ENCODE measurements at places on chromosomes 3 and 15. TPM values are rescaled to one million over a fixed set of nuclear protein-coding genes. Genes with fewer than 3 reads are reported as not detected.

Gene MNS1
- total RNA-seq = not detected

Gene ADCY5
- total RNA-seq = not detected

Gene GOLGA8O
- 2.3 TPM for total RNA-seq

Gene PAQR9
- total RNA-seq = not detected

Gene GATA2
- total RNA-seq = 4.0 TPM

Gene NDN
- total RNA-seq = not detected

Gene CIDEC
- total RNA-seq = not detected

Gene ANKRD63
- 0.42 TPM for total RNA-seq

GRCh38 chr3:155228676-155229075 lies 64.8 kb downstream of the STRIT1 start:
- no peak overlapping the region for H3K27ac ChIP-seq
- no peak for DNase-seq
- H3K4me1 ChIP-seq = no peaks in the 10 kb centered on the region

DNA sequence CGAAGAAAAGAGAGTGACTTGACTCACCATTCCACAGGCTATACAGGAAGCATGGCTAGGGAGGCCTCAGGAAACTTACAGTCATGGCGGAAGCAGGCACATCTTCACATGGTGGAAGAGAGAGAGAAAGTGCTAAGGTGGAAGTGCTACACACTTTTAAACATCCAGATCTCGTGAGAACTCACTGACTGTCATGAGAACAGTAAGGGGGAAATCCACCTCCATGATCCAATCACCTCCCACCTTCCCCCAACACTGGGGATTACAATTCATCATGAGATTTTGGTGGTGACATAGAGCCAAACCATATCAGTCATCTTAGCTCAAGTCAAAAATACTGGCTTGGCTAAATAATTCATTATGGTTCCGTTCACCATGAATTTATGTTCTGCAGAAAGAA lies 45.3 kb upstream of the NEDD4 start:
- peaks cover 10% of the 10 kb centered on the region for H3K36me3 ChIP-seq
- peaks cover 11% of the 10 kb centered on the region for H3K27me3 ChIP-seq
- peak overlapping the region; percentile 8 for H3K27ac ChIP-seq
- peaks cover 29% of the 10 kb centered on the region for H3K4me1 ChIP-seq
- DNase-seq = no peak

DNA sequence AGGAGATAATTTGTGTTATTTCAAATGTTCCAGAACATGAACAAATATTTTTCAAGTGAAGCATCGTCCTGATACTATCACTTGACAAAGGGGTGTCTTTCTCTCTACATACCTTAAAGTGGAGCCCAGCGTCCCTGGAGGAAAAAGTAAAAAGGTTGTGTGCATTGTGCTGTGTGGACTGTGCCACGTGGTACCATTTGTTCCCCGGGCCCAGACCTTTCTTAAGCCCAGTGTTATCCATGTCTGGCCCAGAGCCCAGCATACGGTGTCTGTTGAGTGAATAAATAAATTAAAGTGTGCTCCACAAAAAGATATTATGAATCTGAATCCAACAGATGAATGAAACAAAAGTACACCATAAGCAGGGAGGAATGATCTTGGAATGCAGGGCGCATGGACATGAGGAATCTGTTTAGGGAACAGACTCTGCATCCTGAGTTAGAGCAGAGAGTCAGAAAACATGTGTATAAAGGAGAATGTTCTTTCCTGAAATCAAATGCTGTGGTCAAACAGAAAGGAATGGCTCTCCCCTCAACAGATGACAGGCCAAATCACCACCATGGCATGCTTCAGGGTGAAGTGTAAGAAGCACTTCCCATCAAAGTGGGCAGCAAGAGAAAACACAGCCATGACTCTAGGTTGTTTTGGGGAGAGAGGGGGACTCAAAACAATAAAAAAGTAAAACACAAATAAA lies 8.1 kb upstream of the PRSS50 start:
- H3K27ac ChIP-seq = no peak overlapping the region
- DNase-seq = no peak
- H3K36me3 ChIP-seq = no peaks in the 10 kb centered on the region
- peaks cover 38% of the 10 kb centered on the region for H3K27me3 ChIP-seq
- no peak overlapping the region for H3K4me3 ChIP-seq

DNA sequence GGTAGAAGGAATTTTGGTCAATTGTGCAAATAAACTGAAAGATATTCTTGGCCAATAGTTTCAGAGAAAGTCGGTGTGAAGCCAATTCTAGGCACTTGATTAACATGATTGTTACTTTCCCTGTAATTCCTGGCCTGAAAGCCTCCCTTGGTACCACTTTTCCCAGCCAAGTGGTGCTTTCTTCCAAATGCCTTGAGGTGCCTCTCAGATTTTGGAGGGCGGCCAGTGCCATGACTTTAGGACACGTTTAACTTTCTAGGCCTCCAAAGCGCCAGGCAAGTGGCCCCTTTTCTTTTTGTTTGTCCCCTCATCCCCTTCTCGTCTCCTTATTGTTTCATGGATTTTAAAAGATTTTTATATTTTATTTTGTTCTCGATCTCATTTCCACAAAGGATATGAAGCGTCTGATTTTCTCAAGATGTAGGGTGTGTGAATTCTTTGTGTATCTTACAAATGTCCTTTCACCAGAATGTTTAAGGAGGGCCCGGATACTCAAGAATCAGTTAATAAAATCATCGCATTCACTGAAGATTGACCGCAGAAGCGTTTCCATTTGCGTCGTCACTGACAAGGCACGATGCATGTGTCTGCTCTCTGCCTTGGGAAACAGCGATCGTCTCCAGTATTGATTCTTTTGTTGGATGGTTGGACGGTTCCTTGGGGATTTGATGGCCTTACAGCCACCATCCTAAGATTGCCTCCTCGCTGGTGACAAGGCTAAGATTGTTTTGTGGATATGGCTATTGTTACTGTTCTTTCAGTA lies 87.8 kb downstream of the ASB7 start:
- no peak overlapping the region for H3K27ac ChIP-seq
- no peak overlapping the region for H3K4me3 ChIP-seq
- no peaks in the 10 kb centered on the region for H3K4me1 ChIP-seq
- peaks cover 42% of the 10 kb centered on the region for H3K27me3 ChIP-seq
- DNase-seq = no peak

DNA sequence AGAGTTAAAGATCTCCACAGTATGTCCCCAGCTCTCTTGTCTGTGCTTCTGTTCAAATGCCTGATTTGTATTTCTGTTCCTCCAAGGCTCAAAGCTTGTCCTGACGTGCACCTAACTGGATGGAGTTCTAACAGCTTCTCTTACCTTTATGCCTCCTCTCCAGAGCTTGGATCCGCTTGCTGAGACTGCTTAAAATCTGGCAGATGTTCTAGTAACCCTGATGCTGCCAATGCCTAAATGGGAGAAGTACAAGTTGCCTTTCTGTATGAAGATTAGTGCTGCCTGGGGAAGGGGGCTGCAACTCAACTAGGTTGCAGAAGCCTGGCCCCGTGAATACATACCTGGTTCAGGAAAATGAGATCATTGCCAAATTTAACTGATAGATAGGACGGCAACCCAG lies 354.5 kb upstream of the KCNMB2 start:
- no peak for DNase-seq
- no peak overlapping the region for H3K27ac ChIP-seq
- no peaks in the 10 kb centered on the region for H3K4me1 ChIP-seq
- H3K36me3 ChIP-seq = peaks cover 3% of the 10 kb centered on the region
- H3K27me3 ChIP-seq = peaks cover 8% of the 10 kb centered on the region

- no peaks in the 10 kb centered on the region for H3K27me3 ChIP-seq
- no peak overlapping the region for H3K27ac ChIP-seq
- no peak overlapping the region for H3K4me3 ChIP-seq
- H3K4me1 ChIP-seq = no peaks in the 10 kb centered on the region
Measured at GRCh38 chr15:51022206-51022605, 72.5 kb downstream of the TNFAIP8L3 start.

- no peaks in the 10 kb centered on the region for H3K36me3 ChIP-seq
- H3K4me3 ChIP-seq = no peak overlapping the region
- no peak for DNase-seq
- no peak overlapping the region for H3K27ac ChIP-seq
Measured at GRCh38 chr15:88382482-88382983, 84.7 kb downstream of the MRPL46 start.

- H3K4me1 ChIP-seq = peaks cover 4% of the 10 kb centered on the region
- DNase-seq = no peak
- no peak overlapping the region for H3K4me3 ChIP-seq
- no peaks in the 10 kb centered on the region for H3K27me3 ChIP-seq
Measured at GRCh38 chr3:37367436-37367835, 193.1 kb upstream of the LRRFIP2 start.

- no peaks in the 10 kb centered on the region for H3K36me3 ChIP-seq
- H3K4me1 ChIP-seq = no peaks in the 10 kb centered on the region
- H3K27me3 ChIP-seq = no peaks in the 10 kb centered on the region
- H3K27ac ChIP-seq = no peak overlapping the region
- DNase-seq = no peak
- no peak overlapping the region for H3K4me3 ChIP-seq
Measured at GRCh38 chr3:174425422-174425821, 433.7 kb upstream of the NAALADL2 start.

- H3K4me3 ChIP-seq = no peak overlapping the region
- no peaks in the 10 kb centered on the region for H3K36me3 ChIP-seq
- H3K27me3 ChIP-seq = peaks cover 20% of the 10 kb centered on the region
- DNase-seq = no peak
Measured at GRCh38 chr3:184626923-184627322, 65.3 kb downstream of the EPHB3 start.

GRCh38 chr3:66395635-66396034 lies 105.2 kb downstream of the LRIG1 start:
- peak overlapping the region; percentile 95 for H3K27ac ChIP-seq
- peaks cover 10% of the 10 kb centered on the region for H3K36me3 ChIP-seq
- H3K4me3 ChIP-seq = no peak overlapping the region
- H3K4me1 ChIP-seq = peaks cover 38% of the 10 kb centered on the region
- no peaks in the 10 kb centered on the region for H3K27me3 ChIP-seq

DNA sequence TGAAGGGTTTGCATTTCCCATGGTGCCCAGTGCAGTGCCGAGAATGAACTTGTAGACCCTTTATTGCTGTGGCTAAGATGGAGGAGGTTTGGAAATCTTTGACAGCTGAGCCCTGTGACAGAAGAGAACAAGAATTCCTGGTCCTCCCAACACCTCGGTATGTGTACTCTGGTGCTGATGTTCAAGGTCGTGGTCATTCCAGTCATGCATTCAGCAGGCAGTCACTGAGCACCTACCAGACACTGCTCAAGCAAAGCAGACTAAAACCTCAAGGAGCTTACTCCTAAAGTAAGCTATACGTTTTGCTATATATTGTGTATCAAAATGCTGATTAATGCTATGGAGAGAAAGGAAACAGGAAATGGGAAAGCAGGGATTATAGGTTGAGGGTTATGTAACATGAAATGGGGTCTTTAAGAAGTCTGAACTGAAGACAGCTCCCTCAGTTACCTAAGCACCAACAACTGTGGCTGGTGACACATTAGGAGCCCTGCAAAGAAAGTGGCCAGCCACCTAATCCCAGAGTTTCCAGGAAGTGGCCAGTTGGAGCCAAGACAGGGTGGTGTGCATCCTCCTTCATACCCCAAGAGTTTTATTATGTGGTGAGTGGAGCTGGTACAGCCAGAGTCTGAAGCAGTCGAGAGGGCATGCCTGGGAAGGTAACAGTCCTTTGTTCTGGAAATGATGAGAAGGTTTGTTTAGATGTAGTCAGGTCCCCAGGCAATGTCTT lies 65.0 kb downstream of the CCNL1 start:
- peak overlapping the region; percentile 59 for H3K4me3 ChIP-seq
- peaks cover 11% of the 10 kb centered on the region for H3K27me3 ChIP-seq
- peaks cover 3% of the 10 kb centered on the region for H3K36me3 ChIP-seq
- no peak for DNase-seq
- peaks cover 28% of the 10 kb centered on the region for H3K4me1 ChIP-seq

- no peak overlapping the region for H3K4me3 ChIP-seq
- no peak for DNase-seq
- no peaks in the 10 kb centered on the region for H3K27me3 ChIP-seq
- H3K4me1 ChIP-seq = peaks cover 24% of the 10 kb centered on the region
Measured at GRCh38 chr3:14150078-14150477, 25.2 kb downstream of the TMEM43 start.

DNA sequence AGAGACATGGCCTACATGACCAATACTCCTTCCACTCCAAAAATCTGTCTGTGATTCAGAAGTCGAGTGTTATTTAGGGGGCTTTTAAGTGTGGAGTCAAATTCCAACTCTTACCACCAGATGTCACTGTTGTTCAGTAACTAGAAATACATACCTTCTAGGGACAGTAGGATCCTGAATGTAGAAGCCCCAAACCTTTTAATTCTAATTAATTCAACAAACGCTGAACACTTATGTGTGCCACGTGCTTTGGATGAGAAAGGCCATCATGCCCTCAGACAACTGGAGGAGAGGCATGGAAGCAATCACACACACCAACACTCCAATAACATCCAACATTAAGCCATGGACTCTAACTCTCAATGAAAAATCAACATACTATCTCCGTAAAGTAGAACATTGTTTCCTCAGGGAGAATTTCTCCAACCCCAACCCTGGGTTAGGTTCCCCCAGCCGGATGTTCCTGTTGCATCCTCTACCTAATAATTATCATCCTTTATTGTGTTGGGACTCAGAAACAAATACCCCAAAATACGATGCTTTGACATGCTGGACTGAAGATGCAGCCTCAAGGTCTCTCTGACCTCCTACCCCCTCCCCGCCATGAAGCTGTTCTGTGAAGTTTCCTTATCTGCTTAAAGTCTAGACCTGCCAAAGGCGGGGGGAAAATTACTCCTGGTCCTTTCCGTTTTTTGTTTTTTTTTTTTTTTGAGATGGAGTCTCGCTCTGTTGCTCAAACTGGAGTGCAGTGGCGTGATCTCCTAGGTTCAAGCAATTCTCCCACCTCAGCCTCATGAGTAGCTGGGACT lies 8.0 kb upstream of the CCDC13 start:
- H3K27ac ChIP-seq = no peak overlapping the region
- H3K4me1 ChIP-seq = peaks cover 2% of the 10 kb centered on the region
- no peaks in the 10 kb centered on the region for H3K27me3 ChIP-seq
- no peak for DNase-seq
- H3K36me3 ChIP-seq = no peaks in the 10 kb centered on the region

DNA sequence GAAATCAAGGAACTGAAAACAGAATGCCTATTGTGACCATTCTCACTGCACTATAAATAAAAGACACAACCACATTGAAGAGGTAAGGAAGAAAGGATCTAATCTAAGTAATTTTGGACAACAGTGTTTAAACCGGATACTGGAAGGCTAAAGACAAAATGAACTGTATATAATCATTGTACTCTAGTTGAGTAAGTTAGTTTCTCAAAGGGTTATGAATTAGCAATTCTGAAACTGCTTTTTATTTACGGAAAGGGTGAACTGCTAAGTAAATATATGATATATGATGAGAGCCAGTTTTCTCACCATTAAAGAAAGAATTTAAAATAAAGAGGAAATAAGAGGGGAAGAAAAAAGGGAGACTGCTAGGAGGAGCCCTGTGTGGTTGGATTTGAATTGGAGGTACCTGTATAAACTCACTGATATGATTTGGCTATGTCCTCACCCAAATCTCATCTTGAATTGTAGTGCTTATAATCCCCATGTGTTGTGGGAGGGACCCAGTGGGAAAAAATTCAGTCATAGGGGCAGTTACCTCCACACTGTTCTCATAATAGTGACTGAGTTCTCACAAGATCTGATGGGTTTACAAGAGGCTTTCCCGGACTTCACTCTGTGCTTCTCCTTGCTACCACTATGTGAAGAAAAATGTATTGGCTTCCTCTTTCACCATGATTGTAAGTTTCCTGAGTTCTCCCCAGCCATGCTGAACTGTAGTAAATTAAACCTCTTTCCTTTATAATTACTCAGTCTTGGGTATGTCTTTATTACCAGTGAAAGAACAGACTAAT lies 607.7 kb downstream of the PYDC2 start:
- no peaks in the 10 kb centered on the region for H3K36me3 ChIP-seq
- no peak overlapping the region for H3K27ac ChIP-seq
- H3K4me1 ChIP-seq = no peaks in the 10 kb centered on the region
